Choroid plexus epithelial cell (primary cell): ENCODE measurements at places on chromosomes 6 and 20.

- DNase-seq, result no peak
These were observed 1.9 kb downstream of the DDAH2 start for GRCh38 chr6:31727034-31727716.

DNA sequence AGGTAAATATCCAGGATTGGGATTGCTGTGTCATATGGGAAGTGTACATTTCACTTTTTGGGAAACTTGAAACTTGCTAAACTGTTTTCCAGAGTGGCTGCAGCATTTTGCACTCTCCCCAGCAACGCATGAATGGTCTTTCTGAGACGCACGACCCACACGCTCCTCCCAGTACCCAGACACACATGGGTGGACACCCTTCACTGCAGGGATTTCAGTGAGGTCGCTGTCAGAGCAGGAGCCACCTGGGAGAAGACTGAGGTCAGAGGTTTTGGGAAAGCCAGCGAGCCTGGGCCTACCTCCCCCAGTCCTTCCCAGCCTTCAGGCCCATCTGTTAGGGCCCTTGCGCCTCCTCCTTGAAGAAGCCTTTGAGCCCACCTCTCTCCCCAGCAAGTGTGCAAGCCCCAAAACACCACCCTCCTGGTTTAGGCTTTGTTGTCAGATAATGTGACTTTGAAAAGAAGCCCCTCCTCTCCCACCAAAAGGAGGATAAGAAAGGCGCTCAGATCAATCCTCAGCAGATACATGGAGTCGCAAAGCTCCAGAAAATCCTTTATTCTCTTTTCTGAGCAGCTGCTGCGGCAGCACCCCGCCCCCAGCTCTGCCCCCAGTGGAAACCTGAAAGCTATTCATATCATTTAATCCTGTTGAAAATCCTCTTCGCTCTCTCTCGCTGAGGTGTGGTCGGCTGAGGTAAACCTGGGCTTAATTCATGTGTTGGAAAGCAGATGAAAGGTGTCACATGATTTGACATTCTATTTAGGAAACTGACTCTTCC, 12.7 kb upstream of the JAG1 start:
- DNase-seq, result no peak

GRCh38 chr20:8616792-8617191, 452.1 kb upstream of the PLCB4 start:
- DNase-seq, result peak; percentile 19

GRCh38 chr6:23176883-23177282, 607.5 kb downstream of the HDGFL1 start:
- DNase-seq, result no peak

GRCh38 chr20:49690899-49691620, 22.6 kb downstream of the B4GALT5 start:
- peak; percentile 76 for DNase-seq

DNA sequence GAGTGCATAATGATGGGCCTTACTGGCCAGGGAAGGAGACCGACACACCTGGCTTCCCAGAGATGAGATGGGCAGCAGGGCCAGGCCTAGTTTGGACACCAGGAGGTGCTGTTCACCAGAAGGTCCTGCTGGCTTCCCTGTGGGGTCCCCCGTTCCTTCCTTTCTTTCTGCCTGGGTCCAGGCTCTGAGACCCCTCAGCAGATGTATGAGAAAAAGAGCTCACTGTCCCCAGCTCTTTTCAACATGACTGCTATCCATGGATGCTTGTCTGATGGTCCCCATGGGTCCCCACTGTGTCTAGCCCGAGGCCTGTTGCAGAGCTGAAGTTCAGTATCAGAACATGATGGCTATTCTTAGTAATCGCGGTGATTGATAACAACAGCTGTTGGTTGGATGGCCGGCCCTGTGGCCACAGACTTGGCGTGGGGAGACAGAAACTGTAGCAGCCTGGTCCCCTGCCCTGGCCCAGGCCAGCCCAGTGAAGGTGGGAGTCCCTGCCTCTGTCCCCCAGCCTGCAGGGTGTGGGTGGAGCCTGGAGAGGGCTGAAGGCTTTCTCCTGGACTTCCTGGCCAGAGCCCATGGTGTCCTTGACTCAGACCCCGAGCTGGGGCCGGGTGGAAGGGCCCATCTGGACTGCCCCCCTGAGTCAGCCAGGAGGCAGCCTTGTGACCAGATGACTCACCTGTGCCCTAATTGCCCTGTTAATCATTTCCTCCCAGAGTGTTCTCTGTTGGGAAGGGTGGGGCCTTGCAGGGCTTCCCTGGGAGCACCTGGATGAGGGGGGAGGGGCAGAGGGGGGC, 9.9 kb upstream of the BAK1 start:
- peak; percentile 74 for DNase-seq

DNA sequence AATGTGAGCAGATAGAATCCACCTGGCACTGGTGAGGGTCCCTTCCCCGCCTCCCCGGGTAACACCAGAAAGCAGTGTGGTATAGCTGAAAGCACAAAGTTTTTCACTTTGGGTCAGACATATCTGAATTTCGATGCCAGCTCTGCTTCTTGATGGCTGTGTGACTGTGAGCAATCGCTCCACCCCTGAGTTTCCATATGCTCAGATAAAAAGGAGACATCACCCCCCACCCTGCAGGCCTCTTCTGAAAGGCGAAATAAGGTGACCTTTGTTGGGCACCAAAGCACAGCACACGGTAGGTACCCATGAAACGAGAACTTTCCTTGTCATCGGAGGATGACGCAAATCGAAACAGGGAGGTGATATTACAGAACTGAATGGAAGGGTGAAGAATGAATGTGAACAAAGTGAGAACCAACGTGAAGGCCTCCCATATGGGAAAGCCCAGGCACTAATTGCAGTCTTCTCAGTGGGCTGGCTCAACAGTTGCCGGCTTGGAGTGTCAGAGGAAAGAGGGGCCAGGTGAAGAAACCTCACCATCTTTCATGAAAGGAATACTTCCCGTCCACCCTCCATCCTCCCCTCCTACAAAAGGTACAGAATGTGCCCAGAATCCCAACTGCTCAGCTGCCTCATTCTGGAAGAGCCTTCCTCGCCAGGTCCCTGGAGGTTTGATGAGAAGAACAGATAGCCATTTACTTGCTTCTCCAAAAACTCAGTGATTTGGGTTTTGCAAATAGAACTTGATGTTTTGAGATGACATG, 61.8 kb downstream of the NFATC2 start:
- no peak for DNase-seq

DNA sequence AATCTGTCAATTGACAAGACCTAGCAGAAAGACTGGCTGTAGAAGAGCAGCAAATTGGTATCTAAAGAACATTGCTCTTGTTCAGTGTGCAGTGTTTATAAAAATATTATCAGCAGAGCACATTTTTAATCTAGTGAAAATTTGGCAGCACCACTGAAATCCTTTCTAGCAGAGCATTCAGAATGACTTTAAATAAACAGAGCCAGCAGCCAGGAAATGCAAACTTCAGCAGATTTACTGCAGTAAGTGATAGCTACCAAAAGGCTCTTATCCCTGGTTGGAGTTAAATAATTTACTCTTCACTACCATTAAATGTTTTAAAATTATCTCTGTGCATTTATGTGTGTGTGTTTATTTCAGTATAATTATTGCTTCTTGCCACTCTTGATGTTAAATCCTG, 590.9 kb upstream of the CITED2 start:
- DNase-seq, result peak; percentile 80

- peak; percentile 37 for DNase-seq
These were observed 15.1 kb upstream of the BAK1 start for GRCh38 chr6:33595001-33595846.

DNA sequence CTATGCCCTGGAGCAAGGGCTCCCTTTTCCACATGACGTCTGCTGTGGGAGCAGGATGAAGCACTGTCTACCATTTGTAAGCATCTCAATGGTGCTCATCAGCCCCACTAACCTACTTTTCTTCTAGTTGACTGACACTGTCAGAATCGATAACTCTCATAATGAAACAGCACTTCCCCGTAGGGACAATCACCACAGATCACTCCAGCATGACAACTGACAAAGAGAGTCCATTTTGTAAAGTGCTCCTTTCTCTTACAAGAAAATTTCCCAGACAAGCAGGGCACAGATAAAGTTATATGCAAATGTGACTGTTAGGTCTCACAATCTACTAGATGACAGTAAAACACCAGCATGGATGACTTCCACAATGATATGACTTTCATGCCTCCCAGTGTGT, 46.4 kb downstream of the HEBP2 start:
- no peak for DNase-seq

DNA sequence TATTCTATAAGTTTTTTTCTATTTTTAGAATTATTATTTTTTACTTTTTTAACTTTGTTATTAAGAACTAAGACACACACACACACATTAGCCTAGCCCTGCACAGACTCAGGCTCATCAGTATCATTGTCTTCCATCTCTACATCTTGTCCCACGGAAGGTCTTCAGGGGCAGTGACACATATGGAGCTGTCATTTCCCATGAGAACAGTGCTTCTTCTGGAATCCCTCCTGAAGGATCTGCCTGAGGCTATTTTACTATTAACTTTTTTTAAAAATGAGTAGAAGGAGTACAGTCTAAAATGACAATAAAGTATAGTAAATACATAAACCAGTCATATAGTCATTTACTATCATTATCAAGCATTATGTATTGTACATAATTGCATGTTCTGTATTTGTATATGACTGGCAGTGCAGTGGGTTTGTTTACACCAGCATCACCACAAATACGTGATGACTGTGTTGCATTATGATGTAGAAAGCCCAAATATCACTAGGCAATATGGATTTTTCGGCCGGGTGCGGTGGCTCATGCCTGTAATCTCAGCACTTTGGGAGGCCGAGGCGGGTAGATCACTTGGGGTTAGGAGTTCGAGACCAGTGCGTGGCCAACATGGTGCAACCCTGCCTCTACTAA, 57.9 kb downstream of the HIVEP1 start:
- no peak for DNase-seq

GRCh38 chr6:157151989-157152388, 171.3 kb downstream of the TMEM242 start:
- peak; percentile 81 for DNase-seq

- DNase-seq, result no peak
These were observed 2.8 kb upstream of the SLC17A5 start for GRCh38 chr6:73656531-73657145.

DNA sequence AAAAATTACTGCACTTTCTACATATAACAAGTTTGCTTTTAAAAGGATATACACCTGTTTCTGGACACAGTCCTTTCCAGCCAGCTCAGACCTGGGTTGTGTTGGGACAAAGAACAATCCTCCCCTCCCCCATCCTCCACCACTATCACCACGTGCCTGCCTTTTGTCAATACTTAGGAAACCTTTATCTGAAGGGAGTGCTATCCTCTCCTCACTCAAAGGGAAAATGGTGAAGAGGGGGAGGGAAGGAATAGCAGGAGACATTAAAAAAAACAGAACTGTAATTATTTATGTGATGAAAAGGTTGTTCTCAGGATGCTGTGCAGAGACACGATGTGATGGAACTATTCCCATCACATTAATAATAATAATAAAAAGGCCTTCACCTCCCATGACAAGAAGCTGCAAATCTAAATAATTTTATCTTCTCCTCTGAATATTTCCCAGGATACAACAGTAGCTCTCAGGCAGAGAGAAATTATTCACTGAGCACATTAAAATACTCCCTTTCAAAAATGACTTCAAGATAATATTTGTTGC, 105.5 kb downstream of the NRSN1 start:
- no peak for DNase-seq

- peak; percentile 76 for DNase-seq
These were observed 247.1 kb upstream of the GRIK2 start for GRCh38 chr6:101146389-101146788.

GRCh38 chr6:88626460-88626859, 337.0 kb downstream of the RNGTT start:
- DNase-seq, result peak; percentile 24
